ENCODE measurements at places on chromosomes 12 and 14. TPM values are rescaled to one million over a fixed set of nuclear protein-coding genes. Genes with fewer than 3 reads are reported as not detected.
A peak's percentile ranks its signal among the peaks of the same experiment; 100 is the strongest.

DNA sequence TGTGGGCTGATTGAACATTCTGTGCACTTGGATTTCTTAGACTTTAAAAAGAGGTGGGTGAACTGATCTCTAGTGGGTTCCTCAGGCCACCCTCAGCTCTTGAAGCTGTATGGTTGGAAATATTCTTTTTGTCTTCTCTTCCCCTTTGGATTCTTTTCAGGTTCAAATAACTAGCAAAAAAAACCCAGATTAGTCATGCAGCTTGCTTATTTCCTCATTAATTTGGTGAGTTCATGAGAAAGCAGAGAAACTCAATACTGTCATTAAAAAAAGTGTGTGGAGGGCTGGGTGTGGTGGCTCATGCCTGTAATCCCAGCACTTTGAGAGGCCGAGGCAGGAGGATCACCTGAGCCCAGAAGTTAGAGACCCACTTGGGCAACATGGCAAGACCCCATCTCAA, 183.4 kb downstream of the ESR2 start:
- DNase-seq: no peak
- no peaks in the 10 kb centered on the region for H3K4me1 ChIP-seq
- peaks cover 7% of the 10 kb centered on the region for H3K36me3 ChIP-seq
- no peak overlapping the region for H3K27ac ChIP-seq

The SERPINA12 gene
- total RNA-seq: not detected

DNA sequence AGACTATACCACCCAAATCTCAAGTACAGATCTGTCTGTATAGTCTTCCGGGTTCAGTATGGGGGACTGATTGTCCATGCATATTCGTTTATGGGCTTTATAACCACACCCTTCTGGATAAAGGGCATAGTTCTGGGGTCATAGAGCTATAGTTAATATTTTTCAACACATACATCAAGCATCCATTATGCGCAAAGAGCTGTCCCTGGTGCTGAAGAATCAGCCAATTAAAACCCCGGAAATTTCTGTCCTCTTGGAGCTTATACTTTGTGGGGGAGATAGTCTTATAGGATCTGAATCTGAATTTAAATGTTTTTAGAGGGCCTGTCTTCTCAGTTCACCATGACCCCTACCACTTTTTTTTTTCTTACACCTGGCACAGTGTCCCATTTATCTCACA, 256.7 kb downstream of the SUDS3 start:
- no peak for DNase-seq
- H3K4me3 ChIP-seq: no peak overlapping the region
- H3K4me1 ChIP-seq: no peaks in the 10 kb centered on the region
- no peaks in the 10 kb centered on the region for H3K27me3 ChIP-seq

DNA sequence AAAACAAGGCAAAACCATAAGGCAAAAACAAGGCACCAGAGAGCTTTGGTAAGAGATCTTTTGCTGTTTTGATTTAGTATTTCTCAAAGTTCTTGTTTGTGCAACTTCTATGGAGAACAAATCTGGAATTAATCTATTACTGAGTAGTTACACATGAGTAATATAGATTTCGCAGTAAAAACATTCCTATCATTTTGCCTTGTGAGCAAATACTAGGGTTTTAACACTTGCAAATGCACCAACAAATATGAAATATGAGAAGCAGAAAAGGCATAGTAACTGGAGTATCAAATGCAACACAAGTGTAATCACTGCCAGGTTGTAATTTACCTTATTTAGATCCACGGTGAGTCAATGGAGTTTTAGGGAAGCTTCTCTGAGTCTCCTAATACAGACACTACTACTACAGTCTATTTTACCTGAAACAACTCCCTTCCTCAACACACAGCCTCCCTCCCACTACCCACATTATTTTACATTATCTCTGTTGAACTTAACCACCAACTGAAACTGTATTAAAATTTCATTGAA, 324.1 kb downstream of the FLRT2 start:
- H3K4me3 ChIP-seq: no peak overlapping the region
- DNase-seq: no peak
- no peaks in the 10 kb centered on the region for H3K27me3 ChIP-seq

DNA sequence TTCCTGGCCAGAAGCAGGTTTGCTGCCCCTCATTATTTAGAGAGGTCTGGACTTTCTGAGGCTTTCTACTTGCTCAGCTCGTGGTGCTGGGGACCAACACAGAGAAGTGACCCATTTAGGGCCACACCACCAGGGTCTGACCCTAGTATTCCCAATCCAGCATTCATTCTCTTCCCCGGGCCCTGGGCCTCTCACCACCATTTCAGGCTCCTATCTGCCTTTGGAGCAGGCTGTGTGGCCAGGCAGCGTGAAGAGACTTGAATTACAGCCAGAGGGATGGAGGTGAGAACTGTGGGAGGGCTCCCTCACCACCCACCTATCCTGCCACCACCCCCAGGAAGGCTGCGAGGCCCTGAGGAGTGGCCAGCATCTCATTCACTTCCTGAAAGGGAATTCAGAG, 24.6 kb downstream of the FAM222A start:
- H3K27ac ChIP-seq: no peak overlapping the region
- no peaks in the 10 kb centered on the region for H3K4me1 ChIP-seq
- H3K36me3 ChIP-seq: no peaks in the 10 kb centered on the region
- no peak overlapping the region for H3K4me3 ChIP-seq
- DNase-seq: no peak

DNA sequence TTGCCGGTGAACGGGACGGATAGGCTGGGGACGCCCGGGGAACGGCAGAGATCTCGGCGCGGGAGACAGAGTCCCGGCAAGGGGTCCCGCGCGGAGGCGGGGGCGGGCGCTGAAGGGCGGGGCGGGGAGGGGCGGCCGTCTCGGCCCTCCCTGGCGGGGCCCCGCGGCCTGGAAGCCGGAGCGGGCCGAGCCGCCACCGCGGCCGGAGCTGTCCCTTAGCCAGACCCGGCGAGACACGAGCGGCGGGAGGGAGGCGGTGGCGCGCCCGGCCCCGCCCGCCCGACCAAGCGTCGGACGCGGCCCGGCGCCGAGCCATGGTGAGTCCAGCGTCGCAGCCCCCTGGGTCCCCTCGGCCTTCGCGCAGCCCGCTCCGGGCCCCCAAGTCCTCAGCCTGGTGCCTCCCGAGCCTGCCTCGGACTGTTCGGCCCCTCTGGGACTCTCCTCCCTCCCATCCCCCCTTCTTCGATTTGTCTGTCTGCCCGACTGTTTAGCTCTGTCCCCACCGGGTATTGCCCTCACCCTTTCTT, at the start of gene ARHGEF40:
Gene ARHGEF40, plus strand, starts transcription at position 222 of the 527 bp plus-strand sequence. Its CDS starts 93 bp downstream, at position 315.
- peaks cover 76% of the 10 kb centered on the region for H3K27me3 ChIP-seq
- no peaks in the 10 kb centered on the region for H3K36me3 ChIP-seq
- H3K27ac ChIP-seq: no peak within 1 kb of the TSS
- DNase-seq: no peak

- H3K4me1 ChIP-seq: no peaks in the 10 kb centered on the region
- no peak overlapping the region for H3K4me3 ChIP-seq
- H3K27me3 ChIP-seq: no peaks in the 10 kb centered on the region
- no peak for DNase-seq
- no peaks in the 10 kb centered on the region for H3K36me3 ChIP-seq
Measured at GRCh38 chr12:73656375-73656774, 881.3 kb upstream of the ATXN7L3B start.

- DNase-seq: no peak
- no peaks in the 10 kb centered on the region for H3K4me1 ChIP-seq
- no peak overlapping the region for H3K4me3 ChIP-seq
- no peaks in the 10 kb centered on the region for H3K27me3 ChIP-seq
Measured at GRCh38 chr12:33771889-33772288, 250.4 kb upstream of the ALG10 start.

DNA sequence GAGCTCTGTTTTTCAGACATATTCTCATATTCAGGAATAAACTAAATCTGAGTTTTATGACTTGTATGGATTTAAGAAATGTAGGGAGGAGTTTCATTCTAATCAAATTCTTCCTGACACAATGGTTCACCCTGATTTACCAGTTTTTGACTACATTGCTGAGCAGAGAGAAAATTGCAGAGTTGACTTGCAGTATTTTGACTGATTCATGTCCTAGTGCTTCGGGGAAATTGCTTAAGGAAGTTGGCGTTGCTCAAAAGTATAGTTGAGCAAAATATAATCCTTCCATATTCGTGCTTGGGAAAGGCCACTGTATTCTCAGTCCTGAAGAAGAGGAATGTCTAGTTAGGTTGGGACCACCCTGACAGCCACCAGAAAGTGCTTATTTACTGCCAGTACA, 1.3 kb upstream of the TWF1 start:
- H3K36me3 ChIP-seq: peaks cover 10% of the 10 kb centered on the region
- H3K4me3 ChIP-seq: peak overlapping the region; percentile 100
- no peak overlapping the region for H3K27ac ChIP-seq

The ENO2 gene
- 235 TPM for total RNA-seq

The CEP290 gene
- 16.0 TPM for total RNA-seq

GRCh38 chr12:84435682-84436081, 476.9 kb downstream of the SLC6A15 start:
- H3K4me3 ChIP-seq: no peak overlapping the region
- H3K36me3 ChIP-seq: no peaks in the 10 kb centered on the region
- no peaks in the 10 kb centered on the region for H3K4me1 ChIP-seq
- H3K27ac ChIP-seq: no peak overlapping the region
- no peaks in the 10 kb centered on the region for H3K27me3 ChIP-seq
- no peak for DNase-seq

DNA sequence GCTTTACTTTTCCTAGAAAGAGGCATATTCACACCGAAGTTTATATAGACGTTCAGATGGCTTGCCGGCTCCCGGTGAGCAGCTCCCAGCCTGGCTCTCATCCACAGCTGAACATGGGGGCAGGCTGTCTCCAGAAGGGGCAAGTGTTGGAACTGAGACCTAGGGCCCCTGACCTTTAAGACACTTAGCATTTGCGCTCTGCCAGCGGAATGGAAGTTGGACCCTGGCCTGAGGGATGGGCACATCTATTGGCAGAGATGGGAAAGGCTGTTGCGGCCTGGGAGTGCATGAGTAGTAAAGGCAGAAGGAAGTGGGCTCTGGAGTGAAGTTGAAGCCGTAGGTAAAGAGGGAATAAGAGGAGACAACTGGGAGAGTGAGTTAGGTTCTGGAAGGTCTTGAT, 54.2 kb upstream of the TSPAN9 start:
- H3K27ac ChIP-seq: no peak overlapping the region
- H3K4me1 ChIP-seq: no peaks in the 10 kb centered on the region
- no peak for DNase-seq
- no peak overlapping the region for H3K4me3 ChIP-seq
- H3K27me3 ChIP-seq: no peaks in the 10 kb centered on the region
- no peaks in the 10 kb centered on the region for H3K36me3 ChIP-seq

The ZNF605 gene
- 7.3 TPM for total RNA-seq

The DCN gene
- total RNA-seq: not detected

DNA sequence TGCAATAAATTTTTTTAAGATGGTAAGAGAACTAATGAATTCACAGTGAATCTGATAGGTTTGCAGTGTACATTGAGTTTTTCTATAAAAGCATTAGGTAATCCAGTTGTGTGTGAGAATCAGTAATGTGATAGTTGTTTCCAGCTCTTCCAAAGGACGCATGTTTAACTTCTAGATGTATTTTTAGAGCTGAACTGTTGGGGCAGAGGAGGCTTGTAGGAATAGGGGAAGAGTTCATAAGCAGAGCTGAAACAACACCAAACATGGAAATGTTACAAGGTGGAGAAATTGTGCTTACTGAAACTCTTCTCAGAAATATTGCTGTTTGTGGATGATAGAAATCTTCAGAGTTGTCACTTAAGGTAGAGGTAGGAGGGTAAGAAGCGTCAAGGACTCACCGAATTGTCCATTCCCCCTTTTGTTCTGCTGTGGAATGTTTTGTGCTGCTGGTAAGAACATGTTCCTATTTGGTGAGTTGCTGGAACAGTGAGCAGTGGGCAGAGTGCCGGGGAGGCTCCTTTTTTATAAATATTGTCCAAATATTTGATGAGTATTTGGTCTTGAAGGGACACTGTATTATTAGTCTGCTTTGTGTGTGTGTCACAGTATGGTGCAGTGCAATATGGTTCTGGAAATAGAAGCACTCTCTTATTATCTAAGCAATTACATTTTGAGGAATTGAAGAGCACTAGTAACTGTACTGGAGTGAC, 76.7 kb downstream of the ANO6 start:
- no peak overlapping the region for H3K27ac ChIP-seq
- H3K4me3 ChIP-seq: no peak overlapping the region
- no peak for DNase-seq
- no peaks in the 10 kb centered on the region for H3K27me3 ChIP-seq

The KLHL28 gene
- total RNA-seq: 17.4 TPM

- H3K36me3 ChIP-seq: no peaks in the 10 kb centered on the region
- H3K27me3 ChIP-seq: no peaks in the 10 kb centered on the region
- no peaks in the 10 kb centered on the region for H3K4me1 ChIP-seq
- H3K4me3 ChIP-seq: no peak overlapping the region
- no peak overlapping the region for H3K27ac ChIP-seq
Measured at GRCh38 chr12:58570411-58570810, 349.9 kb downstream of the LRIG3 start.

- no peak for DNase-seq
- H3K36me3 ChIP-seq: no peaks in the 10 kb centered on the region
- no peak overlapping the region for H3K27ac ChIP-seq
- H3K4me3 ChIP-seq: no peak overlapping the region
- H3K27me3 ChIP-seq: no peaks in the 10 kb centered on the region
- no peaks in the 10 kb centered on the region for H3K4me1 ChIP-seq
Measured at GRCh38 chr12:58206876-58207275, 265.5 kb downstream of the ATP23 start.

DNA sequence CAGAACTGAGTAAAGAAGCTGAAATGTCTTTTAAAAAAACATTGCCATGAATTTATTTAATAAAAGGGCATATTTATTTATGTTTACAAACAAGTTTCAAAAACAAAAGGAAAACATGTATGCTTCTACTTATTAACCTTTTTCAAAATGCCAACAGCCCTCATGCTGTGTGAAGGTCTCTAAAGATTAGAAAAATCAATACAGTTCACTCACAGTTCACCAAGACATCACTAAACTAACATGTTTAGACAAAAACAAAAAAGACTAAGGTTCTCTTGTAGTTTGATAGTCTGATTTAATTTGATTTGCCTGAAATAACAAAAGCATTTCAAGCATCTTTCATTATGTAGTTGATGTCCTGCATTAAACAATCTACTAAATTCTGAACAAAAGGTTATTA, 63.9 kb upstream of the POC1B start:
- H3K4me3 ChIP-seq: no peak overlapping the region
- peaks cover 4% of the 10 kb centered on the region for H3K27me3 ChIP-seq
- peaks cover 35% of the 10 kb centered on the region for H3K36me3 ChIP-seq
- H3K27ac ChIP-seq: no peak overlapping the region
